ENCODE measurements at places on chromosomes 4 and X.

DNA sequence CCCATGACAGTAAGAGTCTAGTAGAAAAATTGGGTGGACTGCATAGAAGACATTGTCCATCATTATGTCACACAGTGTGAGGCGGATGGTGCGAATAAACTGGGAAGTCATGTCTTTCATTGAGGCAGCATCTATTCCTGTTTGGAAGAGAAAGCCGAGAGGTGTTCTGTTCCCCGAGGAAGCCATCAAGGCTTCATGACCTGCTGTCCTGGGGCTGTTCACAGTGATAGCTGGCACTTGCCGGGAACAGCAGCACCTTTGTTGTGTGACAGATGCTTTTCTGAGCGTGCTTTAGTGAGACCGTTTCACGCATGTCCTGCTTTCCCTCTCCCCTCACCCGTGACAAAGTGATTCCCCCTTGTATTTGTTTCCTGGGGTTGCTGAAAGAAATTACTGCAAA, 20.3 kb downstream of the RGS12 start:
- DNase-seq = no peak

DNA sequence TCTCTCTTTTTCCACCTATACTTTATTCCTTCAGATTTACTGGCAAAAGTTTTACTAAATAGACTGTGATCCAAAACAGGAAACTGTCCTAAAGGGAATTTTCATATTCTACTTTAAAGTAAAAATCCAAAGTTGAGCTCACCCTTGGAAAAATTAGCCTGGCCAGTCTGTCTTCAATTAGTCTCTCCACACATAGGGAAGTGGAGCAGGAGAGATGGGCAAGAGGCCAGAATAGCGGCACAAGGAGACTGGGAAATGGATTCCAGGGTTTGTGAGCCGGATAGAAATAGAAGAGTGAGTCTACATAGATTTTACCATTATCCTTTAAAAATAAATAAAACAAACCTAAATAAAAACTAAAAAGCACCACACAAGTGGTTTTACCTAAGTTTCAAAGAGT, 16.2 kb upstream of the FRMD7 start:
- DNase-seq = no peak

GRCh38 chr4:143178923-143179322, 5.8 kb upstream of the USP38 start:
- DNase-seq = no peak

DNA sequence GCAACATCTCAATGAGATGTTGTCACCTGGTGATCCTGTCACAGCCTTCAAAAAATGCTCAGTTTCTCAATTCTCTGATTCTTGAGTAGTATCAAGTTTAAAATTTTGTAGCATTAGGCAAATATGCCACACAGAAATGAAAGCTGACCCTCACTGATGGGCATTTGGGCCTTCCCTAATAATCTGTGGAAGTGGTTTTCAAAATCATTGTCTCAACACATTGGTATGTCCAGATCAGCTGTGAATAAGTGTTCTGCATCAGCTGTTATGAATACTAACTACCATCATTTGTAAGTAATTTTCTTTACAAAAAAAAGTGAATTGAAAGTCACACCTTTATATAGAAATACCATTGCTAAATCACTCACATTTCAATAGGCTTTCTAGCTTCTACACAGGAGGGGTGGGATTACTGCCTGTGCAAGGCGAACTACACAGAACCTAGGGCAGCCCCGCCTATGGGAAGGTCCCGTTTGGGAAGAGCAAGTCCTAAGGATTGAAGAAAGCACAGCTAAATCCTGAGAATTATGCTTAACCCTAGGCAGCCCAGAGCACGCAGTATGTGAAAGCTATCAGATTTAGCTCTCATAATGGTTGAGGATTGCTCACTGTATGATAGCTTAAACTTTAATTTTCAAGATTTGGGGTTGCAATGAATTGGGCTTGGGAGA, 73.4 kb downstream of the GPC3 start:
- DNase-seq = no peak

DNA sequence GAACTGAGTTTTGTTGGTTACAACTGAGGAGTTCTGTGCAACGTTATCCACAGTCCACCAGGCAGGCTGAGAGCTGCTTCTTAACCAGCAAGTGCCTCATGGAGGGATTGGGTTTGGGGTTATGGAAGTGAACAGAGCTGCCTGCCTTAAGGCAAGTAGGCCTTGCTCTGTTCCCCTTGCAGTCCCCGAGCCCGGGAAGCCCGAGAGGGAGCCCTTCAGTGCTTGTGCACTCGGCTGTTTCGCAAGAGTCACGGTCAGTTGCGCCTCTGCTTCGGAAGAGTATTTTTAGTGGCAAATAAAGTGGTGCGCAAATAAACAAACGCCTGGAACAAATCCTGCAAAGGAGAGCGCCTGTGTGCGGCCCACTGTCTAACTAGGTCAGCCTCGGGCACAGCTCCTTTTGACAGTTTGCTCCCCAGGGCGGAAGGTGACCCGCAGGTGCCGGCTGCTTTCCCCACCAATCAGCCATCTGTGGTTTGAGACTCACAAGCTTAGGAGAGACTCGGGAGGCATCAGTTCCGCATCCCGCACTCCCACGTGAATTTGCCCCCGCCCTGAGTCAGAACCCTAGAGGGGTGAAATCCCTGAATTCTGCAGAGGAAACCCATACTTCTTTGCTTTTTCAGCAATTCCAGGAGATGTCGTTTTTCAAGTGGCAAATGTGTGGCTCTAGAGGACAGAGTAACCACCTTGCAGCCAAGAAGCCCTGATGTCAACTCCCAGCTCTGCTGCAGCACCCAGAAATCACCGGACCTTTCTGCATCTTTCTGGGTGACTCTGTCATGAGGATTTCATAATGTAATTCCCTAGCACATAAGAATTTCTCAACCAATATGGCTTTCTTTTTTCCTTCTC, 56.8 kb downstream of the LGI2 start:
- no peak for DNase-seq

- DNase-seq = no peak
Measured at GRCh38 chrX:7568130-7568529, 274.8 kb upstream of the VCX start.

GRCh38 chr4:168731006-168731636, 234.3 kb downstream of the PALLD start:
- peak; percentile 46 for DNase-seq

- no peak for DNase-seq
Measured at GRCh38 chr4:25723409-25723808, 67.8 kb downstream of the SLC34A2 start.

DNA sequence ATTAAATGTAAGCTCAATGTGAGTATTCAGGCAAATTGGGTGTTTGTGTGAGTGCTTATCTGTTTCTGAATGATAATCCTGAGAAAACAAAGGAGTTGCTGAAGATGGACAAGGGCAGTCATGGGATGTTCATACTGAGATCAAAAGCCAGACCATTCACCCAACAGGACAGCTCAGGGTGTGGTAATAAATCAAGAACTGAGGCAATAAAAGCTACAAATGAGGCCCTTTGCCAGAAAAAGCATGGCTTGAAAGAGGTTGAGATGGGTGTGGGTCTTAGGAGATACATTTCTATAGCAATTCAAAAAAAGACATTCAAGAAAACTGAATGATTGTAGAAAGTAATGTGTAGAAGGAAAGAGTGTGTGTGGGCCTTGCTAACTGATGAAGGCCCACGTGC, 425.8 kb upstream of the BOD1L1 start:
- DNase-seq = no peak

DNA sequence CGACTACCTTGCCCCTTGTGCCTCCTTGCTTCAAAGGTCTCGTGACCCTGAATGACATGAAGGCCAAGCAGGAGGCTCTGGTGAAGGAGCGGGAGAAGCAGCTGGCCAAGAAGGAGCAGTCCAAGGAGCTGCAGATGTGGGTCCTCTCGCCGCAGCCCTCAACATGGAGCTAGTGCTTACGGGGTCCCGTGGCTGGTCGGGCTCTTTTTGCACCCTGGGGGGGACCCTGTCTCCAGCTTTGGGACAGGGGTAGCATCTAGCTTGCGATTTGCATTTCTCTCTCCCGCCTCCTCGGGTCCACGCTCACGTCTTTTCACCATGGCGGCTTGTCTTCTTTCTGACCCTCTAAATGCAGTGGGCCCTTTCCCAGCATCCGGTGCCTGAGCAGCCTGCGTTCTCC, 1.8 kb downstream of the FAM50A start:
- no peak for DNase-seq

DNA sequence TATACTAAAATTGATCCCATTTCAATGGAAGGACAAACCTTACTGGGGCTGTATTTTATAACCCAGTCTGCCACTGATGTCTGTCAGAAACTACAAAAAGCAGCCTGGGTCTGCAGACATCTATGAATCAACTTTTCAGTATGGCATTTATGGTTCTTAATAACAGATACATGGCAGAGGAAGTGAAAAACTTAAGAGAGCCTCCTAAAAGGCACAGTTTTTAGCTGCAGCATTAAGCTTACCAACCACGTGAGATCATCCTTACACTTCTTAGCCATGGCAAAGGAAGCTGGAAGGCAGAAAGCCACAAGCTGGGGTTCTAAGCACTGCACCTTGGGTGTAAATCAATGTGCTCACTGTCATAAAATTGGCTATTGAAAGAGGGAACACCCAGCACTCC, 16.6 kb upstream of the UGT2B17 start:
- no peak for DNase-seq

DNA sequence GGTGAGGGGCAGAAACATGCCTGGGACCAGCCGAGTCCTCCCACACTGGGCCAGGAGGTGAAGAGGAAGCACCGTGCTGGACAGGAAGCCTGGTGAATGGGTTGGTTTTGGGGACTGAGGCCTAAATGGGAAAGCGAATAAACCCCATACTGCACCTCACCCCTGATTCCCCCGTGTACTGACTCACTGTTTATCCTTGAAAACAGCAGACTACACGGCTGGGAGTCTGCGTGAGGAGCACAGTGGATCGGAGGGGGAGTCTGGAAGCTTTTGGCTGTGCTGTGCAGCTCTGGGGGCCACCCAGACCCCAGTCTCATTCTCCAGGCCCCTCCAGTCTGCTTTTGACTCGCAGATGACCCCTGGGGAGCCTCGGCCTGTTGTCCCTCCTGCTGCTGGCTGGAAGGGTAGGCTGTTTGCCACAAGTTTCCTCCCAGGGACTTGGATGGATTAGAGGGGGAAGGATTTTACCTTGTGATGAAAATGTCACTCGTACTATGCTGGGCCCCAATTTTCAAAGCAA, 90.0 kb downstream of the PSAPL1 start:
- DNase-seq = peak; percentile 93

- DNase-seq = no peak
Measured at GRCh38 chr4:25814301-25815136, 48.3 kb downstream of the SEL1L3 start.

- DNase-seq = no peak
Measured at GRCh38 chr4:56182356-56182755, 204.9 kb downstream of the AASDH start.

- DNase-seq = no peak
Measured at GRCh38 chrX:40912166-40912565, 173.1 kb upstream of the USP9X start.

DNA sequence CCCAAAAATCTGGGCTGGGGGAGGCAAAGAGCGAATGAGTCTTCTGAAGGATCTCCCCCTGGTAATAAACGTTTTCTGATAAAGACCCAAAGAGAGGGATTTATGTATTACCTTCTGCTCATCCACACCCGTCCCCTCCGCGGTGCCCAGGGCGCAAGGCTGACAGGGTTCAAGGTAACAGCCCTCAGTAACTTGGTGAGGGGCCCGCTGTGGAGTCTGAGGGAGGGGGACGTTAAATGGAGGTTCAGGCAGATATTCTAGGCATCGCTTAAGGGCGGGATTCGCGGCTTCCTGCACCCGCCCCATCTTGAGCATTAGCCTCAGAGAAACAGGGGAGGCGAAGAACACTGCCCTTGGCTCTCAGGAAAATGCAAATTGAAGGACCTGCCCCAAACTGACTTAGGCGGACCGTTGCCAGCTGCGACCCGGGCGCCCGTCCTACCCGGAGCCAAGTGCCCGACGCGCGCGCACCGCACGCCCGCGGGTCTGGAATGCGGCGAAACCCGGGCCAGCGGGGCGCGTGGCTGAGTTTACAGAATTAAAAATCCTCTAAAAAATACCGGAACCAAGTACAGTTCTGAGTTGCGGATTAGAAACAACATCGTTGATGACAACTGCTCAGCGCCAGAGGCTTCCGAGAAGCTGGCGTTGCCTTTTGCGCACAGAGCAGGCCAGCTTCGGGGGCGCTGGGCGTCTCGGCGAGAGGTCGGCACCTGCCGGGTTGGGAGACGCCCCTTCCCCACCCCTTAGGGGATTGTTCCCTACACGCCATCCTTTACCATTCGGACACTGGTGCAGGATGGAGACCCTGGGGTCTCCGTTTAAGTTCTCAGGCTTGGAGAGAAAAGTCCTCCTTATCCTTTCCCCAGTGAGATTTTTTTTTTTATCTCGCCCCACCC, 2.8 kb downstream of the HELT start:
- DNase-seq = no peak

DNA sequence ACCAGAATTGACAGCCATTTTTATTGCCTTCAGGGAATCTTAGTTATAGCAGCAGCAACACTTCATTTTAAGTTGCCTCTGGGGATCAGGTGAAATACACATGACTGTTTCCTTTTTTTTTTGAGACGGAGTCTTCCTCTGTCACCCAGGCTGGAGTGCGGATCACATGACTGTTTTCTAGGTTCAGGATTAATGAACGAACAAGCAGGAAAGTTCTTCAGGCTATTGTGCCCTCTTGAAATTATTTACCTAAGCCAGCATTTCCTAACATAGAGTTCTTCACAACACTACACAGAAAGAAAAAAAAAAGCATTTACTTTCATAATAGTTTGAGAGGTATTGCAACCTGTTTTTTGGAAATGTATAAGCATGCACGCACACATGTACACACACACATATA, 2032.8 kb downstream of the PCDH7 start:
- DNase-seq = no peak

- no peak for DNase-seq
Measured at GRCh38 chr4:150720973-150721518, 139.1 kb downstream of the MAB21L2 start.

DNA sequence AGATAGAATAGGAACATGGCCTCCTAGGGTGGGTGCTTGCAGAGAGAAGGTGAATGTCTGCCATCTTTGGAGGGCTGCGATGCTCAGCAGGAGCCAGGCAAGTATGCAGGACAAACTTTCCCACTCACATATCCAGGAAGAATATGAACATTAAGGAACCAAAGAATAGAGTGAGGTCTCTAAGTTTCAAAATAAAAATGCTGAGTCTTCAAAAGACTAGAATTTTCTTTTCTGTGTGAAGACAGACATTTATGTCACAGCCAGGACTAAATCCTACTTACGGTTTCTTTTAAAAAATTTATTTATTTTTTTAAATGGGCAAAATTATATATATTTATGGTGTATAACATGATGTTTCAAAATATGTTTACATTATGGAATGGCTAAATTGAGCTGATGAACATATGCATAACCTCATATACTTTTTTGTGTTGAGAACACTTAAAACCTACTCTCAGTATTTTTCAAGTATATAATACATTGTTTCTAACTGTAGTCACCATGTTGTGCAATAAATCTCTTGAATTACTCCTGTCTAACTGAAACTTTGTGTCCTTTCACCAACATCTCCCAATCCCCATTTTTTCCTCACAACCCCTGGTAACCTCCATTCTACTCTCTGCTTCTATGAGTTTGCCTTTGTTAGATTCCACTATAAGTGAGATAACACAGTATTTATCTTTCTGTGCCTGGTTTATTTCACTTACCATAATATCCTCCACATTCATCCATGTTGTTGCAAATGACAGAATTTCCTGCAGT, 177.8 kb upstream of the HAND2 start:
- peak; percentile 21 for DNase-seq

Data from osteoblast (primary cell).